ENCODE measurements at places on chromosomes 5 and 9.

- no peak for DNase-seq
Measured at GRCh38 chr5:168311061-168311566, 19.7 kb downstream of the WWC1 start.

DNA sequence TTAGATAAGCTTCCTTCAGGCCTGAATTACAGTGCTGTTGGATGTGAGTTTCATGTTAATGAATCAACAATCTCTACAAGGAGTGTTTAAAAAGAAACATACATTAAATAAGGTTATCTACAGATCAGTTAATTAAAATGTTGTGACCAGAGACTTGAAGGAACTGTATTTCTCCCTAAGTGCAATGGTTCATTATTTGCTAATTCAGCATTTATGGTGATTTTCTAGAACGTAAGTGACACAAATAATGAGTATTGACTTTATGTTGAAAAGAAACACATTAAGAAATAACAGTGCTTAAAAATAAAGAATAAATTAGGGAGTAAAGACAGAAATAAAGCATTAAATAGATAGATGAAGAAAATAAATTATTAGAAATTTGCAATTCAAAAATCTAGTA is 74.5 kb downstream of the ADAMTSL1 start:
- no peak for DNase-seq

GRCh38 chr9:16535555-16535954 is 334.9 kb downstream of the BNC2 start:
- no peak for DNase-seq

DNA sequence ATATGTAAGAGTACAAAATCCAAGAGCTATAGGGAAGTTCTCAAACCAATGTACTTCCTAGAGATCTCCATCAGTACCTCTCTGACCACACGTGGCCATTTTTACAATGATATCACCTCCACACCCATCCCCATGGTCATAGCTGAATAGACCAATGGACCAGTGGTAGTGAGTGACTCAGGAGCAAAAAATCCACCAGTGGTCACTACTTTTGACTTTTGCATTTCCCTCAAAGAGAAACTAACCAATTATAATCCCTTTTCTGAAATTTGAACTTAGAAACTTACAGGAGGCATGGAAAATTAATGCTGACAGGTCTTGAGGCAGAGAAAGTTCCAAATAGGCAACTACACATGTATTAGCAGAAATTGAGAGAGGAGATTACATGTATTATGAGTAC is 238.4 kb downstream of the TRPM3 start:
- no peak for DNase-seq

DNA sequence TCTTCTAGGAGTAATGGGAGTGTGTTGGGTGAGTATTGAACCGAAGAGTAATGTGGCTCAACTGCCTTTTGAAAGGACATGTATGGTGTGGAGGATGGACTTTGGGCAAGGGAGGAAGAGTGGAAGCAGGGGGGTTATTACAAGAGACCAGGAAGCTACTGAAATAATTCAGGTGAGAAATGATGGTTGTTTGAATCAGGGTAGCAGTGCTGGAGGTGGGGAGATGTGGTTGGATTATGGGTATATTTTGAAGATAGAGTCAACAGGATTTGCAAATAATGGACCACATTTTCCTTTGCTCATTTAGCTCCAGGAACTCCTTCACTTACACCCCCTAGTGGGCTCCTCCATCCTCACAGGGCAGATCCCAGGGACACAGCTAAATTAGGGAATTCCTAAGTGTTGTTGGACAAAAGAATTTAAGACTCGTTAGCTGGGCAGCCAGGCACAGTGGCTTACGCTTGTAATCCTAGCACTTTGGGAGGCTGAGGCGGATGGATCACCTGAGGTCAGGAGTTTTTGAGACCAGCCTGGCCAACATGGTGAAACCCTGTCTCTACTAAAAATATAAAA is 1.2 kb upstream of the SLC4A9 start:
- no peak for DNase-seq

DNA sequence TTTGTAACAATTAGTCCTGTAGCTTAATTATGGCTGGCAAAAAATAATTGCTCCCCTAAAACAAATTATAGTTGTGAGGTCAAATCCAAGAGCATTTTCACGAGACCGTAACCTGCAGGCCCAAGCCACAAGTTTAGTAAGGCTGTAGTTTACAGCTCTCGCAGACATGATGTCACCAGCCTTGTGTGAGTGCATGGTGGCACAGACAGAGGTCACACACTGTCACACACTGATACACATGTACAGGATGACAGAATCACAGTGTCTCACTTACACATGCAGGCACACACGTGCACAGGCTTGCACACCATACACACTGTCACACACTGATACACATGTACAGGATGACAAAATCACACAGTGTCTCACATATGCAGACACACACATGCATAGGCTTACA is 518.8 kb downstream of the IRX1 start:
- DNase-seq: no peak

- DNase-seq: no peak
Measured at GRCh38 chr5:77449981-77450380, 42.1 kb downstream of the WDR41 start.

DNA sequence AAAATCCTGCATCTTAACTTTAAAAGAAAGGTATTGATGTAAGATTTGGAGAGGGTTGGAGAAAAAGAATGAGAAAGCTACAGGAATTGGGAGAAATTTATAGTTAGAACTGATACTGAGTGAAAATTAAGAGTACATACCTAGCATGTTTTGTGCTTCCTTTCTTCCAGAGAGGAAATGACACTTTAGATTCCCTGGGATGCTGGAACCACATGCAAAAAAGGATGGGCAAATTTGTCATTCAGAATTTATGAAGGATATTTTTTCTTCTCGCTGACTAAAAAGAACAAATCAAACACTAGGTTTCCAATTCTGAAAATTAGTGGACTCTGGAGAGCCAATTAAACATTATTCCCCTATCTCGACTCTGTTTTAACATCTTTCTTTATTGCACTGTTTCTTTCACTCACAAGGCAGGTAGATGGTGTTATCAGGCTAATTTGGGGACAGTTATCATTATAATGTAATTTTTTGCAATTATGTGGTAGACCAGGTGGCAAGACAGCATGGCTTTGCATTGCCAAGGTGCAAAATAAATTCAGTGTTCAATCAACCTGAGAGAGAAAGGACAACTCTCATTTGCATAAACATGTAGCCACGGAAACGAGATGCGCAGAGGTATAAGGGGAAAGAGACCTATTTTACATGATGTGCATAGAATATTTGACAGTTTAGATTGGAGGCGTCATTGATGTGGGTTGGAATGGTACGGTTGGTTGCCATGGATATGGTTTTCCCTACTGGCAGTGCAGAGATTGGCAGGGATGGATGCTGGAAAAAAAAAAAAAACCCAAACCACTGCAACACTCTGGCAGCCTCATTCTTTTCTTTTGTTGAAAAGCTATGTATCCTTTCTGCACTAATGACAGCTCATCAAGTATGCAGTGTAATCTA is 320.4 kb upstream of the CCNH start:
- DNase-seq: no peak

- no peak for DNase-seq
Measured at GRCh38 chr5:133687212-133688061, 75.1 kb upstream of the FSTL4 start.

DNA sequence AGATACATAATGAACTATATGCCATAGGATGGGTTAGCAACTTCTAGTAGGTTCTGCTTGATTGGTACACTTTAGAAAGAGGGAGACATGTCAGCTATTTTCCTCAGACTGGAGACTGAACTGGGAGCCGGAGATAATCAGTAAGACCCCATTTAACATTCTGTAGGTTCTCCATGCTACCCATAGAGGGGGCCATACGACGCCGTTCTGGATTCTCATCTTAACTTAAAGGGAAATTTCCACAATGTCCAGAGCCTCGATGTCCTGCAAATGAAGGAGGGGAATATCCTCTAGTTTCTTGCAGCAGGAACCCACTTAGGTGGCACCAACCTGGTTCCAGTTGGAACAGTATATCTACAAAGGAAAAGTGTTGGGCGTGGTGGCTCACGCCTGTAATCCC is 22.3 kb upstream of the NPM1 start:
- DNase-seq: no peak

DNA sequence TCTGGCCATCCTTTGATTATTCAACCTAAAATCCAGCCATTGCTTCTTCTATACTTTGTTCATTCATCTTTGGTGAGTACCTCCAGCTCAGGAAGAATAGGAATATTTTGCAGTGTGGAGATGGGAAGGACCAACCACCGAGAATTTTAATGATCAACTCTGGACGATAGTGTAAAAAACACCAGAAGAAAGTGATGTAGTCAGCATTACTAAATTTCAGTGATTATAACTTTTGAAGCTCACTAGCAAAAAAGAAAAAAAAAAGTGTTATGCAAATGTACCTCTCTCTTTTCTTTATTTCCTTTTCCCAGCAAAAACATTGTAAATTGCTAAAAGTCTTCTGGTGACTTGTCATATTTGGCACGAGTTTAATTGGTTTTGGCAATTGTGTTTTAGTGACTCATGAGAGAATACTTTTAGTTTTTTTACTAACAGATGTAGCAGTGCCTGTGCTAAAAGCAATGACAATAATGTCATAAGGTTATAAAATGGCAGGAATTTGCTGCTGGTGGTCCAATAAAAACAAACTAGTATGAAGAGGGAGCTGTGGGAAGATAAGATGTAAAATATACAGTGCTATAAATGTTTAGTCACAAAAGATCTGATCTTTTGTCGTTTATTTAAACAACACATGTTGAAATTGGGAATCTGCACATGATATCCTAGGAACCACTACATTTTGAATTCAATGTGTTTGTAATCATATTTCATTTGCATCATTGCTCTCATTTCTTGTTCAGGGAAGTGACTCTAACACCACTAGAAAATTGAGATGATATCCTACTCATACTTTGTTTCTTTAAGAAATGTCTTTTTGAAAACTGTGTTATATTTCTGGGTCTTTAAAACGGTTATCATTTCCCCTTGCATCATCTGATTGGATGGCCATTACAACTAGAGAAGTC is 81.3 kb upstream of the ERCC6L2 start:
- no peak for DNase-seq

DNA sequence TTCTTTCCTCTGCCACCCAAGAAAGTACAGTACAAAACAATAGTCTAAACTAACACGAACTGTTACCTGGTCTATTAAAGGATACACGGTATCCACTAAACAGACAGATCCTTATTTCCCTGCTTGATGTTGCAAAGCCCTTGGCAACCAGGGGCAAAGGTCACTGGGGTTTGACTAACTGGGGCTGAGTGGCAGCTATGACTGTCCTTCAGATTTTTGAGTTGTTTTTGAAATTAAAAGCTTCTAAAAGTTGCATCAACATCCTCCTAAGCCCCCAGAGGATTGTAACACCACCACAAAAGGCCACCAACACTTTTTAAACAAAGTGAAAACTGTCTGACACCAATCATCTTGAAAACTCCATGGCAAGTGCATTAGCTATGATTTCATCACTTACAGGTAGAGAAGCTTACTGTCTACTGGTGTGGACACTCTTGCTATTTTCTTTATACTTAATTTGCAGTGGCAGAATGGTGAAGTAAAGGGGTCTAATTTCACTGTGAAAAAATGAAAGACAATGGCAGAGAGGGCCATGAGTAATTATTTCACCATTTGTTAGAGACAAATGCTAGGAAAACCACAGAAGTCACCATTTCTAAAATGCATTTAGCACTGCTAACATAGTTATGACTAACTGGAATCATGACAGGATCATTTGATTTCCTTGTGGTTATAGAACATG is 292.4 kb downstream of the EFNA5 start:
- DNase-seq: no peak

DNA sequence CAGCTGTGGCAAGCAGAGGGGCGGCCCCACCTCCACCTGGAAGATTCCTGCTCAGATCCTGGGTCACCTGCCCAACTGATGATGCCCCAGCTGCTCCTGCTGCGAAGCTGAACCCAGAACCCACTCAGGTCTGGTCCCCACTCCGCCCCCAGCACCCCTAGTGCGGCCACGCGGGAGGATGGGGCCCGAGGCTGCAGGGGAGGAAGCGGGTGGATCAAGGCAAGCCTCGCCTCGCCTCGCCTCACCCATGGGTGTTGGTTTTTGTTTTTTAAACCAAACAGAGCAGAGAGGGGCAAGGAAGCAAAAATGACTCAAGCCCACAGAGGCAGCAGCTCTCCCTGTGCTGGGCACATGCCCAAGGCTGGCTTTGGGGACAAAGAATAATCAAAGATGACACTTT is 23.2 kb downstream of the ABO start:
- DNase-seq: no peak

DNA sequence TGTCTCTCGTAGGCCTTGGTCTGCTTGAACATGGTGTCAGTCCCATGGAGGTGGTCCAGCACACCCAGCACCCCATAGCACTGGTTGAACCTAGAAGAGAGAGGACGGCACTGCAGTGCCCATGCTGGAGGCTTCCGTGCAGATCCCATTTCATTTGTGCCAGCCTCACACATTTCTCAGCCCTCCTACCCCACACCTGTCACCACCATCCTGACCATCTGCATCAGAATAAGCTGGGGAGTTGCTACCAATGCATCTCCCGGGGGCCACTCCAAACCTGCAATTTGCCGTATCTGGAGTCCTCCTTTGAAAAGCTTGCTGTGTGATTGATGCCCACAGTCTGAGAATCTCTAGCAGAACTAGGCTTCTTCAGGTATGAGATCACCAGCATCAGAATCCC is 30.0 kb downstream of the FAXDC2 start:
- DNase-seq: no peak

- no peak for DNase-seq
Measured at GRCh38 chr9:124062172-124062571, 50.6 kb downstream of the LHX2 start.

DNA sequence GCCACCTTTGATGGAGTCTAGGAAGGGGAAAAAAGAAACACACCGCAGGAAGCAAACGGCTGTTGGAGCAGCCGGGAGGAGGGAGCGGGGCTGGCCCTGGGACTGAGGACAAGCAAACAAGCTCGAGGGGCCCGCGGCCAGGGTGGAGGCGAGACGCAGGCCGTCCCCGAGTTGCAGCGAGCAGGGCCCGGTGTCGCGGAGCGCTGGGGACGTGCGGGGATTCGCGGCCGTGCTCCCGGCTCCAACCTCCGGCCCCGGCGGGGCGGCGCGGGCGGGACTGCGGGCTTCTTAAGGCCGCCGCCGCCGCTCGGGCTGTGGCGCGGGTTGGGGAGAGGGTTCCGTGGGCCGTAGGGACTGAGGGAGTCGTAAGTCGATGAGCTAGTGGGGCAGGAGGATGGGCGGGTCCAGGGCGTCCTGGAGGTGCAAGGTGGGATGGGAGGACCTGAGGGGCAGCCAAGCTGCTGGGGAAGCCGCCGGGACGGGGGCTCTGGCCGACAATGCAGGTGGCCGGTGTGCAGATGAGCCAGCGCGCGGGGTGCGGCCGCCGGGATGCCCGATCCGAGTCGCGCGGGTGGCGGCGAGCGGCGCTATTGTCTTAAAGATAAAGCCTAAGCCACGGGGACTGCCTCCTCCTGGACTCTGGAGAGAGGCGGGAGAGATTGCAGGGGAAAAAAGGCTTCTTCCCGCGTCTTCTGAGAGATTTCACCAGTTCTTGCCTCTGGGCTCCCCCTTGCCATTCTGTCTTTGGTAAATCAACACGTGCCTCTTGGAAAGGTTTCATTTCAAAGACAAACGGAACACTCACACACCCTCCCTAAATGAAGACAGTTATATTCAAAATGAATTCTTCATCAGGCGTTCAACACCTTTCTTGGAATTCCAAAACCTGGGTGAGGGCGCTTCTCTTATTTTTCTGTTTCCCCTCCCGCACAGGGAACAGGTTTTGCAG is 1.6 kb upstream of the HAPLN1 start:
- DNase-seq: no peak

All from activated CD8-positive, alpha-beta memory T cell treated with anti-CD3 and anti-CD28 coated beads for 1 hour (primary cell).